ENCODE measurements at places on chromosomes 1 and 21.

- DNase-seq, result no peak
Observed at GRCh38 chr1:183634429-183635065, 1.0 kb downstream of the ARPC5 start.

DNA sequence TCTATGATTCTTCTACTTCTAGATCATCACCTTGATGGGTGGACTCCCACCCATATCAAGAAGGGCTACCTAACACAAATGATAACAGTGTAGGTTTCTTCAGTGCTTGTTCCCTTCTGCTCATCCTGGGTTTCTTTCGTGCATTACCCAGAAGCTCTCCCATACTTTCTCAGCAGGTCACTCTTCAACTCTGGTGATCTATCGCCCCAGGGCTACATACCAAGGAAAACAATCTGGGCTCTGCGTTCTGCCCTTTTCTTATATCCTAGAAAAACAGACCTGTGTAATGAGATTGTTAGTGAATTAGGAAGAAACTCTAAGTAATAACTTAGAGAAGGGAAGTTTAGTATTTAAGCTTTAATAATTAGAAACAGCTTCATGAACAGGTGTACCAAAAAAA is 370.6 kb upstream of the SPAG17 start:
- no peak for DNase-seq

DNA sequence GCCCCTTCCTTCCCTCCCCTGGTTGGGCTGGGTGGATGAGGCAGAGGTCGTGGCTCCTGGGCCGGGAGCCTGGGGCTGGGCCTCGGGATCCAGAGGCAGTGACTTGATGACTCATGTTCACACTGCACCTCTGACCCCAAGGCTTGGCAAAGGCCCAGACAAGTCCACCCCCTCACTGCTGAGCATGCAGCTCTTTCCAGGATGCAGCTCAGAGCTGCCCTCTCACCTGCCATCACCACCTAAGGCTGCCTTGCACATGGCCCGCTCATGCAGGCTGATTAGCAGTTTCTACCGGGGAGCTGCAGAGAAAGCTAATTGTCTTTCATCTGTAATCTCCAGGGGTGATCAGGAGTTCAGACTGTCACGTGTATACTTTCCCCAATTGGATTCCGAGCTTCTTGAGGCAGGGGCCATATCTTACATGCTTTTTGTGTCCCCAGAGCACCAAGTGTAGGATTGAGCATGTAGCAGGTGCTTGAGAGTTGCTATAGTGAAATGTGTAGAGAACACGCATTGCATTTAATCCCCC is 62.1 kb downstream of the LRRN2 start:
- no peak for DNase-seq

GRCh38 chr1:59383963-59384362 is 87.1 kb downstream of the FGGY start:
- DNase-seq, result no peak

DNA sequence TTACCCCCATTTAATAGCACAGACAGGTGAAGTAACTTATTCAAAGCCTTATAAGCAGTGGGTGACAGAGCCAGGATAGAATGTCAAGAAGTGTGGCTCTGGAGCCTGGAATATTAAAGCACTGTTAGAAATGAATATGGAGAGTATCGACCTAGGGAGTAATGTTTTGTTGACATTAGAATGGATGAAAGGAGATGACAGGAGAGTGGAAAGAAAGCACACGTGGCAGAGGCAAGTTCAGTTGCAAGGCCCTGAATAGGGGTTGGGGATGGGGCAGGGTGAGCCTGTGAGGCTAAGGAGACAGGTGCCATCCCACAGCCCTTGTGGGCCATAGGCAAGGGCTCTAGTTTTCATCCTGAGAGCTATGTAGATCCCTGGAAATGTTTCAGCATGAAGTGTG is 125.5 kb upstream of the PLXNA2 start:
- DNase-seq, result no peak

GRCh38 chr1:58841455-58841854 is 57.6 kb upstream of the JUN start:
- no peak for DNase-seq

- DNase-seq, result no peak
Observed at GRCh38 chr1:51621841-51622454, 5.1 kb downstream of the OSBPL9 start.

DNA sequence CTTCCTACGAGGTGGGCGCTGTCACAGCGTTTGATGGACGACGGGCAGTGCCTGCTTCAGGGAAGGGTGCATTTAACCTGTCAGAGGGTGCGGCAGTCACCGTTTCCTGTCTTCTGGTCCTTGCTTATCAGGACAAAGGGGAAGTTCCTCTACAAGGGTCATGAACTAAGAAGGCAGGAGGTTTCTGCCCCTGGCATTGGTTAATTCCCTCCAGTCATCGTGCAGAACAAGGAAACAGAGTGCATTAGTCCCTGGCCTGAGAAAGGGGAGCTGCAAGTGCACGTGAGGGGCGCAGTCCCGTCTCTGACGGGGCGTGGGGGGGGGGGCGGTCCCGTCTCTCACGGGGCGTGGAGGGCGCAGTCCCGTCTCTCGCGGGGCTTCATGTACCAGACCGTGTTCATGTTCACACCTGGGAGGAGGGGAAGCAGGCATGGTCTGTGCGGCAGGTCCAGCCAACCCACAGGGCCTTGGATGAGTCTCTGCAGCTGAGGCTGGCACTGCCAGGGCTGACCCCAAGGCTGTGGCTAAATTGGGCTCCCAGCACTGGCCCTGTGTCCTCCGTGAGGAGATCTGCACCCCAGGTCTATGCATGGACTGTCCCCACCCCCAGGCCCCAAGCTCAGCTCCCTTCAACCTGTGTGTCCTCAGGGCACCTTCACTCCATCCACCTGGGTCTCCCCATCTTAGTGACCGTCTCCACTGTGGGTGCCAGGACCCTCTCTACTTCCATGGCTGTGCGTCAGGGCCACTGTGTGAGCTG is 89.2 kb upstream of the COL6A1 start:
- DNase-seq, result no peak

DNA sequence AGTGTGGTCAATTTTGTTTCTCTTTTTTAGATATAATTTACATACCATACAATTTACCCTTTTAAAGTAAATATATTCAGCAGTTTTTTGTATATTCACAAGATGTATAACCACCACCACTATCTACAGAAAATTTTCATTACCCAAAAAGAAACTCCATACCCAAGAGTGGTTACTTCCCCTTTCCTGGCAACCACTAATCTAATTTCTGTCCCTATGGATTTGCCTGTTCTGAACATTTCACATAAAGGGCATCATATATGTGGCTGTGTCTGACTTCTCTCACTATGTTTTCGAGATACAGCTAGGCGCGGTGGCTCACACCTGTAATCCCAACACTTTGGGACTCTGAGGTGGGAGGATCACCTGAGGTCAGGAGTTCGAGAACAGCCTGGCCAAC is 13.6 kb downstream of the PACC1 start:
- no peak for DNase-seq

GRCh38 chr1:72777918-72778317 is 495.6 kb upstream of the NEGR1 start:
- no peak for DNase-seq

DNA sequence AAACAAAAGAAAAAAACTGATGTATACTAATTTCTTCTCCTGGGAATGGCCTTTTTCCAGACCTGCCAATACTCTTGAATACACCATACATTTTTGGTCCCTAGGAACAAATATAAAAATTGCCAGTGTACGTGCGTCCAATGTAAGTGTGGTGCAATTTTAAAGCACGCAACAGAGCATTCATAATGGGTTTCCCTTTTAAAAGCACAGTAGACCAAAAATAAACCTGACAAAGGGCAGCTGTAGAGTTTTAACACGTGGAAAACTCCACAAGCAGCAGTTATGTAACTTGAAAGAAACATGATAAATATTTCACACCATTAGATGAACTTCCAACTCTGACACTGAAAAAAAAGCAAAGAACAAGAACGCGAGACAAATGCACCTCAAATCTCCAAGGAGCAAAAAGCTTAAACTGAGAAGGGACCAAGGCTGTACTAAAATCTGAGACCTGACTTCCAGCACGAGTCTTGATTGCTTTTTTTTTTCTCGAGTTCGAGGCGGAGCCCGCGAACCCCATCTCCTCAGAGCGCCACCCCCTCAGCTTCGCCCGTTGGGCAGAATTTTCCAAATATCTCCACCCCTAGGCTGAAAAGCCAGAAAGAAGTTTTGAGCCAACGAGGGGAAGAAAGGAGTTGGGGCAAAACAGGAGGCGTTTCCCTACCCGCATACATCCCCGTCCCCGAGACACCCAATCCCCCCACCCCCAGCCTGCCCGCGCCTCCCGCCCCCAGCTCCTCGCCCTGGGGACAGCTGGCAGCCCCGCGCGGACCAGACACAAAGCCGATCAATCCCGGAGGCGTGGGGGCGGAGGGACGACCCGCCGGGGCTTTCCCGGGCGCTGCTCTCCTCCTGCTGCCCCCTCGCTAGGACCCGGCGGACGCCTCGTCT is at the start of gene JAM2:
JAM2 (plus strand) TSS at position 599 of the 891 bp plus-strand sequence. CDS start 564 bp downstream, outside the sequence.
- DNase-seq, result no peak

GRCh38 chr1:227816750-227817446 is 1.4 kb downstream of the PRSS38 start:
- no peak for DNase-seq

DNA sequence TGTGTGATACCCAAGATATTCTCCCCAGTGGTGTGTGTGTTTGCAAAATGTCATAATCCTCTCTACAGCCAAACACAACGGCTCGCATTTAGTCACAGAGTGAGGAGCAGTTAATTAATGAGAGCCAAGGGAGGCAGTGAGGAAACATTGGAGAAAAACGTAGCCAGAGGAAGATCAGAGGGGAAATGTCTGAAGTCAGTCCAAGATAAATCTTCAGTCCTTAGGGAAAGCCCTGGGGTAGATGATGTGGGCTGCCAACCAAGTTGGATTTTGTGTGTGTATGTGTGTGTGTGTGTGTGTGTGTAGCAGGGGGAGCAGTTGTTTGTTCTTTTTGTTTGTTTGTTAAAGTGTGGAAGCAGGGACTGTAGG is 201.0 kb upstream of the PTBP2 start:
- no peak for DNase-seq

- DNase-seq, result peak; percentile 71
Observed at GRCh38 chr1:175188936-175189335, 3.6 kb downstream of the KIAA0040 start.

DNA sequence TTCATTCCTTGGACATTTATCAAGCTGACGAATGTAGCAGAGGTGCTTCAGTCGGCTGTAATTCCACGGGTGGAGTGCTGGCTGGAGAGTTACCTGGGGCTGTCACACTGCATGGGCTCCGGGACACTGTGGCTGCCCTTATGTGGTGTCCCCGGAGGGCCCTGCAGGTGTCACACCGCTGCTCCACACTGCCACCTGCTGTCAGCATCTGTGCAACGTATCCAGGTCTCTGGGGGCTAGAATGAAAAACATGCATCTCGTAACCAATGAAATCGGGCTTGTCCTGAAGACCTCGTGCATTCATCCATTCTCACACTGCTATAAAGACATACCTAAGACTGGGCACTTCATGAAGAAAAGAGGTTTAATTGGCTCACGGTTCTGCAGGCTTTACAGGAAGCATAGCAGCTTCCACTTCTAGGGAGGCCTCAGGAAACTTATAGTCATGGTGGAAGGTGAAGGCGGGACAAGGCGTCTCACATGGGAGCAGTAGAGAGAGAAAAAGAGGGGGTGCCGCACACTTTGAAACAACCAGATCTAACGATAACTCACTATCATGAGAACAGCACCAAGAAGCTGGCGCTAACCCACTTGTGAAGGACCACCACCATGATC is 46.7 kb upstream of the PCBP3 start:
- DNase-seq, result no peak
